ENCODE measurements at places on chromosomes 11 and 22.

DNA sequence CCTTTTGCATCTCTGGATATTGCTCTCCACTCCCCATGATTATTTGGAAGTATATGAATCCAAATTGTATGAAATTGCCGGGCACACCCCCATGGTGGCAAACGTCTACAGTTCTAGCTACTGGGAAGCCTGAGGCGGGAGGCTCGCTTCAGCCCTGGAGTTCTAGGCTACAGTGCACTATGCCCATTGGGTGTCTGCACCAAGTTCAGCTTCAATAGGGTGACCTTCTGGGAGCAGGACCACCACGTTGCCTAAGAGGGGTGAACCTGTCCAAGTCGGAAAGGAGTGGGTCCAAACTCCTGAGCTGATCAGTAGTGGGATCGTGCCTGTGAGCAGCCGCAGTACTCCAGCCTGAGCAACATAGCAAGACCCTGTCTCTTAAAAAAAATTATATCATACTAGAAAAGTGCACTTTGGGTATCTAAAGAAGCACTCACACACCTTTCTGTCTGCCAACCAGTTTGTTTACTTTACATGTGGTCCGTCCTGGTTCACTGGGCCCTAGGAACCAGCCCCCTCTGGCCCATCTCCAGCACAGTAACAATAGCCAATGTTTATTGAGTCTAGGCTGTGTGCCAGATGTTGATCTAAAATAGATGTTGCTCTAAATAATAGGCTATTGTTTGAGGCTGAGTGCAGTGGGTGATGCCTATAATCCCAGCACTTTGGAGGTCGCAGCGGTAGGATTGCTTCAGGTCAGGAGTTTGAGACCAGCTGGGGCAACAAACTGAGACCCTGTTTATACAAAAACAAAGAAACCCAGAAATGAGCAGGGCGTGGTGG is 16.4 kb upstream of the KAT5 start:
- no peak for DNase-seq

DNA sequence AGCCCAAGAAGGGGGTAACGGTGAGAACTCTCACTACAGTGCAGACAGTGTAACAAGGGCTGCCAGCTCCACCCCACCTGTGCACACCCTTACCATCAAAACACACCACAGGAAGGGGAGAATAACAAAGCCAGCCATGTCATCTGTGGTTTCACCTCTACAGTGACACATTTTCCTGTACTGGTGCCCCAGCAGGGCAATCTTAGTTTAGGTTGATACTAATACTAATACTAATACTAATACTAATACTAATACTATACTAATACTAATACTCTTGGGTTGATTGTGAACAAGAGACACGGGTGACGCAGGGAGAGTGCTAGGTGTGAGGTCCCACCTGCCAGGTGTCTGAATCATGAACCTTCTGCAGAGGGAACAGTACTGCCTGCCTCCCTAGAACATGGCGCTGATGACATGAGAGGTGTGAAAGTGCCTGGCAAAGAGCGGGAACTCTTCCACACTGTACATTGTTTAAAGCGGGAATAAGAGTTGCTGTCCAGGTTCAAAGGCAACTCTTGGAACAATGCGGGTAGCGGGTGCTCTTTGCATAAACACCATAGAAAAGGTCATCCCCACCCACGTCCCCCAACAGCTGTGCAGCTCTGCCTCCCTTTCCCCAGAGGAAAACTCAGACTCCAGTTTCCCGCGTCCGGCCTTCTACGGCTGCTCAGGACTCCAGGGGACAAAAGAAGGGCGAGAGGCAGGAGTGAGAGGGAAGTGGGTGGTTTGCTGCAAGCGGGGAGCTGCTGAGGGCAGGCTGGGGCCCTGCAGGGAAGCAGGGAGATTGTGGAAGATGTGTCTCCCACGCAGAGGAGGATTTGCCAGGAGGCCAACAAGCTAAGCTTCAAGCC is 25.0 kb upstream of the TMPRSS4 start:
- no peak for DNase-seq

DNA sequence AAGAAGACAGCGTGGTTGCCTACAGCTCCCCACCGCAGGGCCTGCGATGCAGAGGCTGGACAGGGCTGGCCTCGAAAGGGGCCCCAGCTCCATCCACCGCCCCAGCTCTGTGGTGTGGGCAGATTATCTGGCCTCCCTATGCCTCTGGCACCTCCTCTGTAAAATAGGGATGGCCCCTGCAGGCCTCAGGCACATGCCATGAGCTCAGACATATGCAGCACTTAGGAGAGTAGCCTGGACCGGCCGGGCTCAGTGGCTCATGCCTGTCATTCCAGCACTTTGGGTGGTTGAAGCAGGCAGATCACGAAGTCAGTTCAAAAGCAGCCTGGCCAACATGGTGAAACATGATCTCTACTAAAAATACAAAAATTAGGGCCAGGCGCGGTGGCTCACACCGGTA is 7.4 kb downstream of the APOBEC3D start:
- no peak for DNase-seq

DNA sequence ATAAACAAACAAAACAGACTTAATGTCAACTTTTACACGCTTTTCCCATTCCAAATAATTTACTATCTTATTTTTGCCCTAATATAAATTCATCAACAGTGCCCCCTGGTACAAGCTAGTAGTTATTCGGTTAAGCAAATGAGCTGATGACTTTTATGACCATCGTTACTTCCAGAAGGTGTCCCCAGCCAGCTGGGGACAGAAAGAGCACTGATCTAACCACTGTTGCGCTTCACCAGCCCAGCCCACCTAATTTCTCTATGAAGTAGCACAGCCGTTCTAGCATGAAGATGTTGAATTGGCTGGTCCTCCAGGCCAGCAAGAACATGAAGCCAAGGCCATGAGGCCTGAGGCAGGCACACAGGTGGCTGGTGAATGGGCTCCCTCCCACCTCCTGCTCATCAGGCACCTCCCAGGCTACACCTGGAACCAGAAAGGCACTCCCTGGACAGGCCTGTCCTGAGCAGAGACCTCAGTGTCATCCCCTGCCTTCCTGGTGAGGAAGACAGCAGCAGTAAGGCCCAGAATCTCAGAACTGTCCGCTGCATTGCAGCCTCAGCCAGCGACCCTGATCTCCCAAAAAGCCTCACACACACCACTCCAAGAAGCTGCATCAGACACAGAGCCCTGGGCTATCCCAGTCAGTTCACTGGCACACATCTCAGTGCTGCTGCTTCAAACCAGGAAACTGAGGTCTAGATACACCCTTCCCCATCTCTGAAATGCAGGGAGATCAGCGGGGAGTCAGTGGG is 12.9 kb downstream of the GNB1L start:
- DNase-seq: no peak

DNA sequence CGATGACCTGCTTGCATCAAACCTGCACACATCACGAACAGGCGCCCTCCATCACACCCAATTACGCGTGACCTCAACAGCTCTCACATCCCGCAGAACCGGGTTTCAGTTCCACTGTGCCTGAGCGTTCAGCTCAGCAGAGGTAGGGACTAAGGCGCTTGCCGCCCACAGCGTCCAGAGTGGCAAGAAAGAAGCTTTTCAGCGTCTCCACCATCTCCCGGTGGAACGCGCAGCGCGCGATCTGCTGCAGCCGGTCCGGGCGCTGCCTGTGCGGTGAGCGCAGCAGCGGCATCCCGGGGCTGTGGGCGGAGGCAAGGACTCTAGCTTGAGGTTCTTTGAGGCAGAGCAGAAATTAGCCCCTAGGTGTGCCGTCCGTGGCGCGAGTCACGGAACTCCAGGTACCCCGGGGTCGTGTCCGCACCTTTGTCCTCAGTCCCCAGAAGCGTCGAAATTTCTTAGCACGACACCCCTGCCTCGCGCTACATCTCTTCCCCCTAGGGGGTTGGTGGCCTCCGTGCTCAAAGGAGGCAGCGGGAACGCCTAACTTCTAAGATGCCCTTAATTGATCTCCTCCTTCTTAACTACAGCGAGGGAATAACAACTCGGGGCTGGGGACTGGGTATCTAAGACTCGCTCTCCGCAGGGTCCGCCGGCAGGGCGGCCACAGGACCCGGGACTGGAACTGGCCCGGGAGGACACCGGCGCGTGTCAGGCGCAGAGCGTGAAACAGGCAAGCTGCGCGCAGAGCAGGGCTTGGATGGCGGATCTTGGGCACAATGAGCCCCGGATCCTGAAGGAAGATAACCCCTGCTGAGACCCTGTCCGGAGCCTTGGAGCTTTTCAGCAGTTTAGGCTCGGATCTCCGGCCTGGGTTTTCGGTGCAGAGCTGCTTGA is 1.7 kb upstream of the CALCA start:
- DNase-seq: no peak

DNA sequence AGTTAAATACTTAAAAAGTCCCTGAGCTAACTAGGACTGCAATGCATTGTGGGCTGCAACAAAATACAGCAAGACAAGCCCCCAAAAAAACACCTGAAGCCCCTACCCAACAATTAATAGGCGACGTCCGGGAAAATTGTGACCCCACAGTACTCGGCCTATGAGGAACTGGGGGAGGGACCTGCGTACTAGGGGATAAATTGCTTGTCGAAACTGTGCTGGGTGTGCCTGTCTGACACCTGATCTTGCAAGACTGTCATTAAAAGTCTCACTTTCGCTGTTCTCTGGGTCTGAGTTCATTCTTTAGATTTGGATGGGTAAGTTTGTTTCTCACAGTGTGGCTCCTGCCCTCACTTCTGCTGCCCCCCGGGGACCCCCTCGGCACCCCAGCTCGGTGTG is 15.2 kb downstream of the TANGO2 start:
- no peak for DNase-seq

- no peak for DNase-seq
Observed at GRCh38 chr11:6895010-6895409, 2.7 kb upstream of the OR2D2 start.

DNA sequence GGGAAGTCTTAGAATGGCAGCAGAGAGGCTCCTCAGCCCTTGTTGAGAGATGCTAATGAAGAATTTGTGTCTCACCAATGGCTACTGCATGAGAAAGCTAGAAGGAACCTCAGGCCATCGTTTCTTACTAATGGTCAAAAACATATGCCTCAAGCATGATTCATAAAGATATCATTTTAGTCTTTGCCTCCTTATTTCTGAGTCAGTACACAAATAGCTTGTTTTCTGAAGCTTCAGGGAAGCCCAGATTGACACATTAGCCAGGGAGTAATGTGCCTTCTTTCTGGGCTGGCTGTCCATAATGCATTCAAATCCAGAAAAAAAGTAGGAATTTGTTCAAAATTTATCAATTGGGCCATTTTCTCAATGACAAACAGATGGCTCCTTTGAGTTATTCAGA is 169.4 kb upstream of the ZBED5 start:
- no peak for DNase-seq

GRCh38 chr22:29765905-29766631 is 739 bp downstream of the ZMAT5 start:
- DNase-seq: no peak

DNA sequence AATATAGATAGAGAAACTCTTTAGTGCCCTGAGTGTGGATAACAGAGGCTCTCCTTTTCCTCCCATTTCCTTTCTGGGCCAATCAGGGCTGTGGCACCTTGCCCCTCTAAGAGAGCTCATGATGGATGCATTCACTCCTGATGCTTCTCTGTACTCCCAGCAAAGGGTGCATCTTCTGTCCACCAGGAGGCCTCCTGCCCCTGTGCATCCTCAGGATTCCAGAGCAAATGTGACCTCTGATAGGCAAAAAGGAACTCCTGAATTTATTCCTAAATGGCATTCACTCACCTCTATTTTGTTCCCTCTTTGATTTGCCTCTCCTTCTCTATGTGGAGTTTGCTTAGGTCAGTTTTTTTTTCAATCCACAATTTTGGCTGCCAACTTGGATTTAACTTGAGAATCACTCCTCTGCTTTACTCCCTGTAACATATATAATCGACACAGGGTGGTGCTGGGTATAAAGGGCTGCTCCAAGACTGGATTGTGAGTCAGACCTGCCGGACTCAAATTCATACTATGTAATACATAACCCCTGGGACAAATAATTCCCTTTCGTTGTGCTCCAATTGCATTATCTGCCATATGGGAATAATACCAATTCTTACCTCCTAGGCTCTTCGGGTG is 1.1 kb upstream of the MRGPRX4 start:
- DNase-seq: no peak

DNA sequence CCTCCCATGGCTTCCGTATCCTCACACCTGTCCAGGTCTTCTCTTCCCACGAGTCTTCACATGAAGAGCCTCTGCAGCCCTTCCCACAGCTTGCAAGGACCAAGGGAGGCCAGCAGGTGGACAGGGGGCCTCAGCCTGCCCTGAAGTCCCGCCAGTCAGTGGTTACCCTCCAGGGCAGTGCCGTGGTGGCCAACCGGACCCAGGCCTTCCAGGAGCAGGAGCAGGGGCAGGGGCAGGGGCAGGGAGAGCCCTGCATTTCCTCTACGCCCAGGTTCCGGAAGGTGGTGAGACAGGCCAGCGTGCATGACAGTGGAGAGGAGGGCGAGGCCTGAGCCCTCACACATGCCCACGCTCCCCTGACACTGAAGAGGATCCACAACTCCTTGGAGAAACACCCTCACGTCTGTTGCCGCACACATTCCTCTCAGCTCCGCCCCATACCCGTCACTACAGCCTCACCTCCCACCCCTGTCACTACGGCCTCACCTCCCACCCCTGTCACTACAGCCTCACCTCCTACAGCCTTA is 8.3 kb downstream of the SSH3 start:
- no peak for DNase-seq

GRCh38 chr22:42156121-42156520 is 25.5 kb upstream of the CYP2D6 start:
- DNase-seq: no peak

DNA sequence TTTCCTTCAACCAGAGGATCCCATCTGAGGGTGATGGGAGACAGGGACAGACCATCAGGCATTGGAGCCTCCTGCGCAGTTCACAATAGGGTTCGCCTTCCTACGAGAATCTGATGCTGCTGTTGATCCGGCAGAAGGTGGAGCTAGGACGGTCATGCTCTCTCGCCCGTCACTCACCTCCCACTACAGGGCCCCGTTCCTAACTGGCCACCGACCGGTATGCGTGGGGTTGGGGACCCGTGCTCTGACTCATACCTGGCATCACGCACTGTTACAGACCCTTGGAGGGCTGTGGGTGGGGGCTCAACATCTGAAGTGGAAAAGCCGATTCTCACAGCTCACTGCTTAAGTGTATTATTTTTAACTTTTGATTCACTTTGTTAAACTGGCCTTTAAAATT is 402.3 kb downstream of the BRD1 start:
- no peak for DNase-seq

DNA sequence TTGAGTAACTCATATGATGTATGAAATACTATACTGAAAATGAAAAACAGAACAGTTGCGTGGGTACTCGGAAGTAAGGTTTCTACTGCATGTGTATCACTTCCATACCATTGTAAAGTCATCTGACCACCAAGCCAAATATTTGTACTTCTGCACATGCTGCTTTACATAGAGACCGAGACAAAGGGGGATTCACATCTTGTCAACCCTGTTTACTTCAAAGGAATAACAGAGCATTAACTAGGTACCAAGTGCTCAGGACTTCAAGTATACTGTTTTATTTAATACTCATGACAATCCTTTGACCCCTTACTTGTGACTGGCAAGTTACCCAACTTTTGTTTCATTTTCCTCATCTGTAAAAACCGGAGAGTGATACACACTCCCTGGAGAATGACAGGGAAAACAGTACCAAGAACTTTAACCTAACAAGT is 9.9 kb downstream of the MAPK1 start:
- DNase-seq: no peak

GRCh38 chr22:40324468-40325305 is 21.6 kb upstream of the ADSL start:
- DNase-seq: no peak

Measured in AG04450 (cell line).